ENCODE measurements at places on chromosomes 6 and 20. TPM values are rescaled to one million over a fixed set of nuclear protein-coding genes. Genes with fewer than 3 reads are reported as not detected.

Gene ZNF133
- 10.8 TPM for total RNA-seq

Gene MMUT
- total RNA-seq: 13.0 TPM

Gene HLA-DQA1
- total RNA-seq: 0.21 TPM

Gene TMEM14C
- total RNA-seq: 190 TPM

Gene ATRN
- 26.8 TPM for total RNA-seq

Gene PLN
- total RNA-seq: not detected

Gene E2F3
- total RNA-seq: 14.9 TPM

Gene HRH3
- total RNA-seq: not detected

Gene ZSCAN23
- 3.1 TPM for total RNA-seq

Gene SLC18B1
- total RNA-seq: 10.7 TPM

Gene ZNF341
- 2.3 TPM for total RNA-seq

Gene RIPPLY2
- not detected for total RNA-seq

Gene FAM83B
- total RNA-seq: 15.7 TPM

Gene AMD1
- 90.1 TPM for total RNA-seq

Gene JPH2
- 2.4 TPM for total RNA-seq

Gene LINC00237
- not detected for total RNA-seq

Gene ANKEF1
- total RNA-seq: 8.2 TPM

Gene NOTCH4
- total RNA-seq: 2.9 TPM

Gene MICA
- 48.8 TPM for total RNA-seq

Gene TAAR8
- not detected for total RNA-seq

Gene GNMT
- total RNA-seq: not detected

Gene C6orf118
- total RNA-seq: 0.04 TPM

Measured in kidney epithelial cell (primary cell).